ENCODE measurements at places on chromosomes 7 and 10. TPM values are rescaled to one million over a fixed set of nuclear protein-coding genes. Genes with fewer than 3 reads are reported as not detected.

DNA sequence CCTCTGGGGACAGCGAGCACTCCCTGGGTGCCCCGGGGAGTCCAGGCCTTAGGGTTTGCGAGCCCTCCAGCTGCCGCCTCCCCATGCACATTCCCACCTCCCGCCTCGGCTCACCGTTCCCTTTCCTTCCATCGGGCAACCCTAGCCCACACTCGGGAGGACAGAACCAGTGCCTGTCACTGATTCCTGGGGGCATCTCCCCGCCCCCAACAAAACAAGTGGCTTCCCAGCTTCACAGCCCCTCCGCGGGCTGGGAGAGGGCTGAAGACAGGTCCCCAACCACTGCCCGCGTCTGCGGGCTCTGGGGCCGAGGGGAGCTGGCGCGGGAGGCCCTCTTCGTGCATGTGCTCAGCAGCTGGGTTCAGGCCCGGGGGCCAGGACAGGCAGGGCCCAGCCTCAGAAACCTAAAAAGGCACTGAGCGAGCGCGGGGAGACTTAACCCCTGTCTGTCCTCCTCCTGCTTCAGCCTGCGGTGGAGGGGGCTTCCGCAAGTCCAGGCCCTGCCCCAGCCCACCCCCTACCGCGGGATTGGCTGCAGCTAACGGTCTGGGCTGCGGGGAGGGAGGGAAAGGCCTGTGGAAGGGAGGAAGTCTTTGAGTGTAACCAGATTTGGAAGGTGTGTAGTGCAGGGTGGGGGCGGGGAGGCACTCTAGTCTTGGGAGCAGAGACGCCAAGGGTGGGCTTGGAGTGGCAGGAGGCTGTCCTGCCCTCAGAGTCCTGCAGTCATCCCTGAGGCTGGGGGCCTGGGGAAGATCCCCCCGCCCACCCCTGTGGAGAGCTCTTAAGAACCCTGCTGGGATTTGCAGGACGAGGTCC is 1.2 kb downstream of the FLNC start:
- DNase-seq: no peak

DNA sequence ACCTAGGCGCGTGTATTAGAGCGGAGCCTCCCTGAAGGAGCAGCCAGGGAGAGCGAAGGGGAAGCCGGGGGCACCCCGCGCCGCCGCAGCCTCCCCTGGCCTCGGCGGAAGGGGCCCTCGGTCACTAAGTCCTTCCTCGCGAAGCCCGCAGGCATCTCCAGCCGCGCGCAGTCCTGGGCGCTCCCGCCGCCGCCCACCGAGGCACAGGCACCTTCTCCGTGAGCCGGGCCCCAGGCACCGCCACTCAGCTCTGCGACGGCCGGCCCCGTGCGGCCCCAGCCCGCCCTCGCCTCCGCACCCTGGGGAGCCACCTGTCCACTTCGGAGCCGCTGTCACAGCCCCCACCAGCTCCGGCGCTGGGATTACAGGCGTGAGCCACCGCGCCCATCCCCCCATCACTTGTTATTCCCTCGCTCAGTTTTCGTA is 80.8 kb downstream of the ZNF467 start:
- no peak for DNase-seq

SUN3 gene
- total RNA-seq: 0.51 TPM

NME8 gene
- total RNA-seq: not detected
